Lung (tissue), 17 donors: ENCODE measurements at places on chromosomes 3 and 15. TPM values are rescaled to one million over a fixed set of nuclear protein-coding genes. Genes with fewer than 3 reads are reported as not detected.
A peak's percentile ranks its signal among the peaks of the same experiment; 100 is the strongest.

DNA sequence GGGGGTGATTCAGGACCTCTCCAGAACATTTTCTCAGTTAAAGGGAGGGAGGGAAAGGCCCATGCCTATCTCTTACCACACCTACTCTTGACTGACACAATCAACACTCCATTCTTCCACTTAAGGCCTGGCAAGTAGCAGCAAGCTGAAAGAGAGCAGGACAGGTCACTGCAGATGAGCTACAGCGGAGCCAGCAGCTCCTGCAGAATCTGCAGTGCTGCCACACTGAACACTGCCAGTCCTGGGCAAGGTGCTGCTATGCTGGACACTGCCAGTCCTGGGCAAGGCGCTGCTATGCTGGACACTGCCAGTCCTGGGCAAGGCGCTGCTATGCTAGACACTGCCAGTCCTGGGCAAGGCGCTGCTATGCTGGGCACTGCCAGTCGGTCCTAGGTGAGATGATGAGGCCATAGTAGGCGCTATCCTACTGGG lies 143.7 kb downstream of the MYLK start:
- H3K27me3 ChIP-seq: no peaks in the 10 kb centered on the region
- H3K27ac ChIP-seq: peak overlapping the region; percentile 60
- peaks cover 4% of the 10 kb centered on the region for H3K4me1 ChIP-seq
- H3K4me3 ChIP-seq: no peak overlapping the region
- no peak for DNase-seq

DNA sequence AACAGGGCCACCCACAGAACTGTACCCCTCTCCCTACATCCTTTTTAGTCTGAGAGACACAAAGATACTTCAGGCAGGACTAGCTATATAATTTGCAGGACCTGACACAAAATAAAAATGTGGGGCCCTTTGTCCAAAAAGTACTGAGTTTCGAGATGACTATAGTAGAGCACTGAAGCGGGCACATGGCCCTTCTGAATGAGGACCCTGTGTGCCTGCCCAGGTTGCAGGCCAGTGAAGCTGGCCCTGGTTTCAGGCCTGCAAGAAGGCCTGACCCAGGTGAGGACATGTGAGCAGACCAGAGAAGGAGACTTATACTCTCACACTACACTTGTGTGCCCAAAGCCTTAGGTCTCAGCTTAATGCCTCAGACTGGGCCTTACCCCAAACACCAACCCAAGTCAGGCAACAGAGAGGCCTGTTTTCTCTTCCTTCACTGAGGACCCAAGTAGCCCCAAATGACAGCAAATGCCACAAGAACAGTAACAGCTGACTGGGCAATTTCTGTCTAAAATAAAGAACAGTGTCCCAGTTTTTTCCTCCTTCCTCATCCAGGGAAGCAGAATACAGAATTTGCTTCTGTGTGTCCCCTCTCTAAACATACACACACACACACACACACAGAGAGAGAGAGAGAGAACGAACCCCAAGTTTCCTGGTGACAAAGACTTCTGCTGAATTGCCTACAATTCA lies 100.9 kb upstream of the ARHGEF3 start:
- H3K36me3 ChIP-seq: no peaks in the 10 kb centered on the region
- no peak overlapping the region for H3K4me3 ChIP-seq
- DNase-seq: no peak
- H3K27me3 ChIP-seq: no peaks in the 10 kb centered on the region

GRCh38 chr3:117798687-117799386 lies 1089.3 kb downstream of the TUSC7 start:
- H3K4me1 ChIP-seq: no peaks in the 10 kb centered on the region
- no peaks in the 10 kb centered on the region for H3K36me3 ChIP-seq
- DNase-seq: no peak
- H3K4me3 ChIP-seq: no peak overlapping the region
- no peak overlapping the region for H3K27ac ChIP-seq

DNA sequence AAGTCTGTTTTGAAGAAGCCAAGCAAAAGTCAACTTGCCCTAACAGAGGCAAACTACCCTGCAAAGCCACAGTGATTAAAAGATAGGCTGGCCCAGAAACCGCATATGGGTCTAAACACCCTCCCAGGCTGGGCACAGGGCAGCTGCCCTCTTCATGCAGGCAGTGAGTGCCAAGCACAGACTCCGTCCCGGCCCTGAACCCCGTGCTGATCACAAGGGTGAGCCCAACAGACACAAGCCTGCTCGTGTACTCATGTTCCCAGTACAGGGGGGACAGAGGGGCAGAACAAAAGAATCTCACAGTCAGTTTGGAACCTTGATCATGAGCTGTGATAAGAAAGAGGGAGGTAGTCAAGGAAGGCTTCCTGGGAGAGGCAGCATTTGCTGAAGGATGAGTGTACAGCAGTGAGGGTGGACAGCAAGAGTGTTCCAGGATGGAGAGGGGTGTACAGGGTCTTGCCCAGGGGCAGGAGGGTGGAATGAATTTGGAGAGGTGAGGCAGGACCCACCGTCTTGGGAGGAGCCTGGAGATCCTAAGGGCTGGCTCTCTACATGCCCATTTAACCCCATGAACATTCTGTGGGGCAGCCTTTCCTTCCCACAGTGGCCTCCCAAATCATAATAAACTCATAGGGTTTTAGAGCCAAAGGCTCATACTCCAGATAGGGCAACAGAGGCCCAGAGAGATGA lies 43.2 kb upstream of the PRR23E start:
- H3K27me3 ChIP-seq: peaks cover 3% of the 10 kb centered on the region
- H3K4me3 ChIP-seq: no peak overlapping the region
- no peak overlapping the region for H3K27ac ChIP-seq
- no peaks in the 10 kb centered on the region for H3K36me3 ChIP-seq
- DNase-seq: no peak

- H3K27me3 ChIP-seq: no peaks in the 10 kb centered on the region
- H3K4me3 ChIP-seq: no peak overlapping the region
- no peak for DNase-seq
- no peaks in the 10 kb centered on the region for H3K36me3 ChIP-seq
- H3K4me1 ChIP-seq: no peaks in the 10 kb centered on the region
Observed at GRCh38 chr3:195763076-195763830, 42.5 kb downstream of the MUC20 start.

DNA sequence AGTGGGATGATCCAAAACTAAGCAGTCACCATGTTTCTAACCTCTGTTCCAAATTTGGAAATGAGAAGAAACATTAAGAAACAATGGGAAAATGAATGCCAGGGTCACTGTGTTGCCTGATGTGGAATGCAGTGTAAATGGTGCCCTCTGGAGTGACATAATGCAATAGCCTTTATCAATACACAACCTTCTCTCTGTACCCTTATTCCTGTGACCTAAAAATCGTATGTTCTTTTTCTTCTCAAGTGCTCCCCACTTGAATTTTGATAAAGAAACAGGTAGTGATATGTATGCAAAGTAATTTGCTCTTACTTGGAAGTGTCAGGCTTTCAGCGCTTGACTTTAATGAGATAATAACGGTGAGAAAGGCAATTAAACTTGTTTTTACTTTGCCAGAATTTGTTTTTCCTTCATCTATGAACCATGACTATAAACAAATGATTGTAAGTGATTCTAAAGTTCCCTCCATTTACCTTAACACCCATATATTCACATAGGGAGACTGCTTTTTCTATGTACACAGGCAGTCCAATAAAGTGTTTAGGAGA lies 145.8 kb upstream of the THRB start:
- DNase-seq: no peak
- no peaks in the 10 kb centered on the region for H3K36me3 ChIP-seq
- H3K4me1 ChIP-seq: no peaks in the 10 kb centered on the region
- H3K27me3 ChIP-seq: no peaks in the 10 kb centered on the region
- no peak overlapping the region for H3K27ac ChIP-seq
- H3K4me3 ChIP-seq: no peak overlapping the region

- no peak overlapping the region for H3K27ac ChIP-seq
- peak; percentile 46 for DNase-seq
- no peaks in the 10 kb centered on the region for H3K27me3 ChIP-seq
- no peak overlapping the region for H3K4me3 ChIP-seq
- H3K4me1 ChIP-seq: no peaks in the 10 kb centered on the region
- no peaks in the 10 kb centered on the region for H3K36me3 ChIP-seq
Observed at GRCh38 chr15:47384341-47384740, 333.0 kb upstream of the SEMA6D start.

- peak overlapping the region; percentile 84 for H3K27ac ChIP-seq
- no peaks in the 10 kb centered on the region for H3K27me3 ChIP-seq
- H3K4me3 ChIP-seq: peak overlapping the region; percentile 15
- peak; percentile 91 for DNase-seq
- H3K36me3 ChIP-seq: no peaks in the 10 kb centered on the region
Observed at GRCh38 chr3:169241991-169242707, 421.4 kb downstream of the MECOM start.

DNA sequence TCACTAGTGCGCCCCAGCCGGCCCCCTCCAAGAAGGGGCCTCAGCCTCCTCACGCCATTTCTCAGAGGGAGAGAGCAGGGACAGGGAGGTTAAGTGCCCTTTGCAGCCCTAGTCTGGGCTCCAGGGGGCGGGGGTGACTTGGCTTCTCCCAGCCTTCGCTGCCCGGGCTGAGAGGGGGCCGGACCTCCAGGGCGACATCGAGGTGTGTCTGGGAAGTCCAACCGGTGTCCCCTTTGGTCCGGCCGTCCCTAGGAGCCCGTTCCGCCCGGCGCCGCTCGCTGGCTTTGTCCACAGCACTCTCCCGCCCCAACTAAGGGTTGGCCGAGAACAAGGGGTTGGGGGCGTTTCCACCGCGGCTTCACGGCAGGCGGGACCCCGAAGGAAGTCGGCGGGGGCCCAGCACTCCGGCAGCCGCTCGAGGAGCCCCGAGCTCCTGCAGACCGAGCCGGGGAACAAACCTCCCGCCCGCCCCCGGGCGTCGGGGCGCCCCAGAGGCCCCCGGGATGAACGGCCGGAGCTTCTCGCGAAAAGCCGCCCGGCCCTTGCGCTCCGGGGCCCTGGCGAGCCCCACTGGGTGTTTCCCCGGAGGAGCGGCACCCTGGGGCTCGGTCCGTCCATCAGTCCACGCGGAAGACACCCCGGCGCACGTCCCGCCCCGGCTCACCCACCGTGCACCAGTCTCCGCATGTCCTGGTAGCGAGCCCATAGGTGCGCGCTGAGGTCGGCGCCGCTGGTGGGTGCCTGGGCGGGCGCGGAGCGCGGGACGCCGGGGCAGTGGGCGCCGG lies 627 bp downstream of the NT5DC2 start:
- peaks cover 79% of the 10 kb centered on the region for H3K4me1 ChIP-seq
- peak overlapping the region; percentile 57 for H3K4me3 ChIP-seq
- peak; percentile 47 for DNase-seq
- H3K36me3 ChIP-seq: peaks cover 5% of the 10 kb centered on the region

DNA sequence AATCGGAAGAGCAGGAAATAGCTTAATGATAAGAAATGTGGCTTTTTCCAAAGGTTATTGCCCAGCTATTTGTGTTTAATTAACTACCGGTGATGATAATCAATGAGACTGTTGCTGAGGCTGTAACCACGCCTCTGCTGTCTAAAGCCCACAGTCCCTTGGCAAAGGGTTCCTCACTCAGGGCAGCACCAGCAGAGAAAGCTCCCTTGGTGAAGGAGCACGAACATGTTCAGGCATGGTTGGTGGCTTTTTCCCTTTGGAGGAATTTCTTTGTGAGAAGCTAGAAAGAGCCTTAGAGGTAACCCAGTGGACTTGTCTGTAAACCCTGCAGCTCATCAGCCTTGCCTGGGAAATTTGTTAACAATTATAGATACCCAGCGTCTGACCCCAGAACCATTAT lies 7.5 kb upstream of the ST6GAL1 start:
- no peak for DNase-seq
- no peaks in the 10 kb centered on the region for H3K4me1 ChIP-seq
- no peaks in the 10 kb centered on the region for H3K27me3 ChIP-seq
- H3K27ac ChIP-seq: no peak overlapping the region
- H3K4me3 ChIP-seq: no peak overlapping the region

DNA sequence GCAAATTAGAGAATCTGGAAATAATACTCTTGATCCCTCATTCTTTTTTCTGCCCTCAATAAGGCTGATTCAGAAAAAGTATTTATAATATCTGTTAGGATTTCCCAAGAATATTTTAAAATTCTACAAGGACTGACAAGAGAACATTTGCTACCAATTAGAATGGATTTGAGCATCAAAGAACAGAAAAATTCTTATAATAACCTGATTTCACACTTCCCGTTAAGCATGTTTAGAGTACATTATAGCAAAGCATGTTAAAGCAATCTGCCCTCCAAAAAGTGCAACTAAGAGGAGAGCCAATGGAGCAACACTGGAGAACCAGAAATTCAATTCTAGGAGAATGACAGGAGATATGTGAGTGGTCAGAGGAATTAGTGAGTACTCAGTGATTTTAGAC lies 57.2 kb downstream of the THBS1 start:
- no peak overlapping the region for H3K27ac ChIP-seq
- no peak for DNase-seq
- H3K4me1 ChIP-seq: no peaks in the 10 kb centered on the region

DNA sequence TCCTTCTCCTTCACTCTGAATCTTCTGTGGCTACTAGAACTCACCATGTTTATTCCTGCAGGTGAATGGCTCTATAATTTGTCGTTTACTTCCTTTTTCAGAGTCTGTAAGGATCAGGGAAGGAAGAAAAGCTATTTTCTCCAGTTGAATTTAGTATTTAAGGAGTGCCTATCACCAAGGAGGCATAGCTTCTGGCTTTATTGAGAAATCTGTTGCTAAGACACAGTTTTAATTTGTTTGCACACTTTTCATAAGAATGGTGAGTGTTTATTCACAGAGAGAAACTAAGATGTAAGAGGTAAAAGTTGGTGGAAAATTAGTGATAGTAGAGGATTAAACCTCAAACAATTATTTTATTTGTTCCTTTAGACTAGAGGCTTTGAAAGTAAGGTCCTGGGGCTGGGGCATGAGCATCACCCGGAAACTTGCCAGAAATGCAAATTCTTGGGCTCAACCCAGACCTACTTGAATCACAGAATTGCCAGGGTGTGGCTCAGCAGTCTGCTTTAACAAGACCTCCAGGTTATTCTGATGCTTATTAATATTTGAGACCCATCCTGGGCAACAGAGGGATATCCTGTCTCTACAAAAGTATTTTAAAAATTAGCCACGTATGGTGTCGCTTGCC lies 461.3 kb downstream of the AGBL1 start:
- H3K4me1 ChIP-seq: no peaks in the 10 kb centered on the region
- no peak for DNase-seq
- H3K27ac ChIP-seq: no peak overlapping the region
- H3K4me3 ChIP-seq: no peak overlapping the region
- H3K36me3 ChIP-seq: no peaks in the 10 kb centered on the region

- peaks cover 2% of the 10 kb centered on the region for H3K4me1 ChIP-seq
- H3K4me3 ChIP-seq: no peak overlapping the region
- no peak overlapping the region for H3K27ac ChIP-seq
- DNase-seq: no peak
- no peaks in the 10 kb centered on the region for H3K27me3 ChIP-seq
Observed at GRCh38 chr15:72216079-72216478, 14.9 kb downstream of the PKM start.

GRCh38 chr3:179323197-179324110 lies 623 bp downstream of the ZNF639 start:
- H3K36me3 ChIP-seq: no peaks in the 10 kb centered on the region
- H3K4me1 ChIP-seq: peaks cover 17% of the 10 kb centered on the region
- H3K4me3 ChIP-seq: peak overlapping the region; percentile 98
- H3K27ac ChIP-seq: peak overlapping the region; percentile 88
- DNase-seq: peak; percentile 80

GRCh38 chr3:163587342-163587741 lies 1491.0 kb downstream of the SI start:
- H3K27me3 ChIP-seq: no peaks in the 10 kb centered on the region
- no peak overlapping the region for H3K4me3 ChIP-seq
- no peaks in the 10 kb centered on the region for H3K4me1 ChIP-seq
- H3K27ac ChIP-seq: no peak overlapping the region

PRR20G gene
- total RNA-seq: not detected

GABRR3 gene
- total RNA-seq: 0.09 TPM

CHD2 gene
- total RNA-seq: 547 TPM

SCAANT1 gene
- not detected for total RNA-seq

ACSBG1 gene
- 3.5 TPM for total RNA-seq

ZNF860 gene
- 2.4 TPM for total RNA-seq
